Muscle of back (tissue), 13 donors: ENCODE measurements at places on chromosomes 2 and 18. TPM values are rescaled to one million over a fixed set of nuclear protein-coding genes. Genes with fewer than 3 reads are reported as not detected.

- DNase-seq, result no peak
These were observed 908.4 kb upstream of the CRIM1 start for GRCh38 chr2:35447215-35447614.

DNA sequence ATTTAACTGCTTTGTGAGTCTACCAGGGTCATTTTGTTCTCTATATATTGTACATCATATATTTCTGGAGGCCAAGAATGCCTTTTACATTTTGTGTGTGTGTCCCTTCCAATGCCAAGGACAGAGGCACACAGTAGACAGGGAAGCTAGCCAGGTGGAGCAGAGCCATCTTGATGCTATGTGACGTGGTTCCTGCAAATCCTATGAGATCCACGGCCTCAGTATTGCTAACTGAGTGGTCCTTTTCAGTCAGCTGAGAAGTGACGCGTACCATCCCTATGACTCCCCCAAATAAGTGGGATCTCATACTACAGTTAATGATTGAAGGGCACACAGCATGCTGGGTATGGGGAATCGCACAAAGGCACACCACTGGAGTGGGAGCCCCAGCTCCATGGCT, 27.3 kb downstream of the CCDC141 start:
- DNase-seq, result no peak

DNA sequence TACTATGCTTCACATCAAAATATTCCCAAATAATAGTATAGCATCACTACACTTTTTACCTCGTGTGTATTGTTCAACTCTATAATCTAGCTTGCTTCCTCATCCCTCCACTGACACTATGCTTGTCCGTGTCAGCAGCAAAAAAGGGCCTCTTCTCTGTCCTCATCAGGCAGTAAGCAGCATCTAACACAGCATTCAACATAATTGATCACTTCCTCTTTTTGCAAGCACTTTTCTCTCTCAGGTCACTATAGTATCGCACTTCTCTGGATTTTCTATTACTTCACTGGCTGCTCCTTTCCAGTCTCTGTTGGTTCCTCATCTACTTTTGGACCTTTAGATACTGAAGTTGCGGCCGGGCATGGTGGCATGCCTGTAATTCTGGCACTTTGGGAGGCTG, 64.9 kb upstream of the ZSWIM2 start:
- DNase-seq, result no peak

DNA sequence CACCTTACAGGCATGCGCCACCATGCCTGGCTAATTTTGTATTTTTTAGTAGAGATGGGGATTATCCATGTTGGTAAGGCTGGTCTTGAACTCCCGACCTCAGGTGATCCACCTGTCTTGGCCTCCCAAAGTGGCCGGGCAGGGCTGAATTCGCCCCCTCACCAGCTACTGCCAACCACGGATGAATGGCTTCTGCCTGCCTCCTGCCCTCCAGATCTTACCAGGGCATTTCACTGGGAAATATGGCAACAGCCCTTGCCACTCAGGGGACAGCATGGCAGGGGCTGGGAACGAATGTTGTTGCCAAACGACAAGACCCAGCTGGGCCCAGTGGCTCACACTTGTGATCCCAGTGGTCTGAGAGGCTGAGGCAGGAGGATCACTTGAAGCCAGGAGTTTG, 1.8 kb upstream of the ALPP start:
- DNase-seq, result no peak

- DNase-seq, result peak; percentile 81
These were observed 310.9 kb downstream of the PRKCE start for GRCh38 chr2:45962177-45962921.

The EFHD1 gene
- 26.1 TPM for polyA plus RNA-seq
